Heart left ventricle (tissue), 16 donors: ENCODE measurements at places on chromosomes 11 and 22.

DNA sequence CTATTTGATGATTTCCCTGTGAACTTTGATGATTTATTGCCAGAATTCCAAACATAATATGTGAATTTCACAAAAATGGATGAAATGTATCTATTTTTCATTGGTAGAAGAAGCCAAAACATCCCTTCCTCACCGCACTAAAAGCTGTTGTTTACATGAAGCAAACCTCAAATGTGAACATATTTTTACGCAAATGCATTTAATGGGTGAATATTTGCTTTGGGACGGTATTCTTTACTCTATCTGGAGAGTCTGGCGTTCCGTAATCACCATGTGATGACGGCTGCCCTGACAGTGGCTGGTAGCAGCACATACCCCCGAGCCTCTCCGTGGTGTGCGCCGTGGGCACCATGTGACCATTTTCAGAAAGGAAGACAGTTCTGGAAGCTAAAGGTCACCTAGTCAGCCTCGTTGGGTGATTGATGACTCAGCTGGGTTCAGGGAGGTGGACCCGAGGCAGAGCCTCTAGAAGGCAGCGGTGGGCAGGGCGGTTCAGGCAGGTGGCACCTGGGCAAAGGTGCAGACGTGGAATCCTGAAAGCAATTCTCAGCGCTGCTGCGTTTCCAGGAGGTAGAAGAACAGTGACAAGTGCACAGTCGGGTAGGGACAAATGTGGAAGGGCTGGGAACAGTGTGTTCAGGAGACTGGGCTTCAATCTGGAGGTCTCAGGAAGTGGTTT is 45.3 kb downstream of the PPARA start:
- DNase-seq: no peak
- H3K4me3 ChIP-seq: no peak overlapping the region
- peak overlapping the region; percentile 44 for H3K27ac ChIP-seq
- H3K27me3 ChIP-seq: no peaks in the 10 kb centered on the region

DNA sequence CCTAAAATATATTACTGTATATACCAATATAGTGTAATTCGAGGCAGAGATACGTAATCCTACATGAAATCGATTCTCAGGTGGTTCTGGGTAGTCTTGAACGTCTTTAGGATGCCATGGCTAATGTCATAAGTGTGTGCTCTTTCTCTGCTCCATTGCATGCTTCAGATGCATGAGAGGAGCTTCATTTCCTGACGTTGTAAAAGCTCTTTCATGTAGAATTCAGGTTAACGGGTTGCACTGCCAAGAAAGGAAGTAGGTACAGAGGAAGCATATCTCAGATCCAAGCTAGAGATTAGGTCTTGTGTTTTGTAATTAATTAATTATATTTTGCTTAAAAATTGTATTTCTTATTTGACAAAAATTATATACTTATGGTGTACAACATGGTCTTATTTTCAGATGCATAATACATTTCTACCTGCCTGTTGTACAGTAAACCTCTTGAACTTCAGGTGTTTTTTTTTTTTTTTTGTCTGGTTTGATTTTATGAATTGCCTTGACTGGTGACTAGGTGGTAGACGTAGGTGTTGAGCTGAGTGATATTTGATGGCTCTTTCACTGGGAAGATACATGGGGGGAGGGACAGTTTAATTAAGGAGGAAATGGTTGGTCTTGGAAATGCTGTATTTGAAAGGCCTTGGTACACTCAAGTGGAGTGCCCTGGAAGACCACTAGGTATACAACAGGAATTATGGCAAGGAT is 9.3 kb downstream of the NUP50 start:
- peaks cover 4% of the 10 kb centered on the region for H3K4me1 ChIP-seq
- H3K36me3 ChIP-seq: peaks cover 82% of the 10 kb centered on the region
- H3K4me3 ChIP-seq: no peak overlapping the region

GRCh38 chr22:30315962-30316576 is 10.7 kb downstream of the TBC1D10A start:
- no peaks in the 10 kb centered on the region for H3K27me3 ChIP-seq
- no peaks in the 10 kb centered on the region for H3K36me3 ChIP-seq
- H3K4me3 ChIP-seq: no peak overlapping the region
- H3K4me1 ChIP-seq: peaks cover 13% of the 10 kb centered on the region
- DNase-seq: no peak
- no peak overlapping the region for H3K27ac ChIP-seq

DNA sequence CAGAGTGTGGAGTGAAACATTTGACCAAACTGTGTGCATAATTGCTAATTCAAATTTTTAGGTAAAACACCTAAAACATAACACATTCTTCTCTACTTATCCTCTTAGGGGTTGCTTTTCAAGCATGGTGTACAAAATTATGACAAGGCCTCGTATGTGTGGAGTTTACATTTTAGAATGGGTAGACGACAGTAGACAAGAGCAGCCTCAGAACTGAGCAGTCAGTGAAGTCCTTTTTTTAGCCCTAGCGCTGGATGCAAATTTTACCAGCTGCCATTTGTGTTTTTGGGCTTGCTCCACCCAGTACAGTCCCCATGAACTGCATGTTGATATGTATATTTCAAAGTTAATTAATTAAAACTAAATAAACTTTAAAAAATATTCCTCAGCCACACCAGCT is 64.7 kb upstream of the TOP3B start:
- no peak overlapping the region for H3K27ac ChIP-seq
- no peak for DNase-seq
- no peaks in the 10 kb centered on the region for H3K4me1 ChIP-seq
- H3K4me3 ChIP-seq: no peak overlapping the region
- H3K36me3 ChIP-seq: no peaks in the 10 kb centered on the region

DNA sequence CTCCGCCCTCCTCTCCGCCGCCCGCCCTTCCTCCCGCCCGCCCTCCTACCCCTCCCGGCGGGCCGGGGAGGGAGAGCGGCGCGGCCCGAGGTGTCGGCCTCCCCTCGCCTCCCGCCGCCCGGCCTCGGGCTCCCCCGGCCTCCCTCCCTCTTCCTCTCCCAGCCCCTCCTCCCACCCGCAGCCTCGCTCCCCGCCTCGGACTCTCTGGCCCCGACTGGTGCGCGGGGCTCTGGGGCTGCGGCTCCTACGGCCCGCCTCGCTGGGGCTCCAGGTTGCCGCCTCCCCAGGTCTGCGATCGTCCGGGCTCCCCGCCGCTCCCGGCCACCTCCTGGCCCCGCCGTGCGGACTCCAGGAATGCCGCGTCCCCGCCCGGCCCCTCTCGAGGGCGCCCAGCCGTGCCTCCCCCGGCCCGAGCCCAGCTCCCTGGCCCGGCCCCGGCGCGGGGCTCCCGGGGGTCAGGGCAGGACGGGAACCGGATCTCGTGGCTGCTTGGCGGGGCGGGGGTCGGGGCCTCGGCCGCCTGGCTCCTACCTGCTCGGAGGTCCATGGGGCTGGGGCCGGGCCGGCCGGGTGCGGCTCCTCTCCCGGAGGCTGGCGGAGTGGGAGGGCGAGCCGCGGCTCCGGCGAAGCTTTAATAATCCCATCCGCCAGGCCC is at the start of gene CLCF1:
CLCF1 (minus strand) TSS at position 606 of the 655 bp plus-strand sequence; CDS start at position 547, 59 bp downstream.
- H3K27me3 ChIP-seq: peaks cover 2% of the 10 kb centered on the region
- peaks cover 33% of the 10 kb centered on the region for H3K4me1 ChIP-seq
- H3K4me3 ChIP-seq: peak within 1 kb of the TSS; percentile 58

DNA sequence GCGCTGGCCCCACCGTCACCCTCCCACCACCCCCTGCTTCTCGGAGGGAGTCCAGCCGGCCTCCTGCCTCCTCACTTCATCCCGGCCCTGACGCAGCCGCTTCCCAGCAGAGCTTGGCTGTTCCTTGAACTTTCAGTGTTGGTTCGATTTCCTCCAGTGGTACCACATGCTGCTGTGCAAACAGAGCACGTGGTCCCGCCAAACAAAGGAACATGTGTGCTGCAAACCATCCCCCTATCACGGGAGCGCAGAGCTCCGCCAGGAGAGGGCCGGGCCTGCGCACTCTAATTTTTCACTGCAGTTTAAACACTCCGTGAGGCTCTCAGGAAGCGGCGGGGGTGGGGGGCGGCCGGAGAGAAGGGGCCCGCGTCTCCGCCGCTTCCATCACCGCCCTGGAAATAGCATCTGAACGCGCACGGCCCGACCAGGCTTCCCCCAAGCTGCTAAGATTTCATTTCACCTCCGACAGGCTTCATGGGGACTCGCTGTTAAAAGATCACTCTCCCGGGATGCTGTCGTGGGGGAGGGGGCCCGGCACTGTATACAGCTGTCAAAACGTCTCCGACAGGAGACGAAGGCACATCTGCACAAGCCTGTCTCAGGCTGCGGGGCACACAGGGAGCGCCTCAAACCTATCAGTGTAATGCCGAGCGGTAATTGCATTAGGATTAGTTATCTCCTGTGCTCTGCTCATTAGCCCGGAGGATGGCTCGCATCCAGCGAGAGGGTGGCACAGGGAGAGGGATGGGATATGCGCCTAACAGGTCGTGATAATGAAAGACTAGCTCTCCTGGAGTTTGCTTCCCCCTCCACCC is 269.9 kb upstream of the SORL1-AS1 start:
- peak overlapping the region; percentile 37 for H3K4me3 ChIP-seq
- no peaks in the 10 kb centered on the region for H3K27me3 ChIP-seq
- H3K27ac ChIP-seq: peak overlapping the region; percentile 88
- H3K36me3 ChIP-seq: no peaks in the 10 kb centered on the region
- DNase-seq: peak; percentile 90
- peaks cover 8% of the 10 kb centered on the region for H3K4me1 ChIP-seq

DNA sequence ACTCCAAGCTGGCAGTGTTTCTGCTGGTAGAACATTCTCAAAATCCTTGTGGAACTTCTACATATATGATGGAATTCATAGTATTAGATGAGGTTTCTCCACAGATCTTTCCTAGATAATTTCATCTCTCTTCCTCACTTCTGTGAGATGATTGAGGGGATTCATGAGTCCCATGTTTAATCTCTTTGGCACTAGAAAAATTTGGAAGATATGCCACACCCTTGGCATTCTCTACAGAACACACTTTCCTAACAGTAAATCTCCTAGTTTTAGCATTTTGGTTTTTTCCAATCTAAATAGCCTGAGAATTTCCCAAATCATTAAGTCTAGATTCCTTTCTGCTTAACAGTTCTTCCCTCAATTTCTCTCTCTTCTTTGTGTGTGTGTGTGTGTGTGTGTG is 35.3 kb downstream of the MED15 start:
- no peak for DNase-seq
- H3K27me3 ChIP-seq: no peaks in the 10 kb centered on the region
- peaks cover 67% of the 10 kb centered on the region for H3K36me3 ChIP-seq

DNA sequence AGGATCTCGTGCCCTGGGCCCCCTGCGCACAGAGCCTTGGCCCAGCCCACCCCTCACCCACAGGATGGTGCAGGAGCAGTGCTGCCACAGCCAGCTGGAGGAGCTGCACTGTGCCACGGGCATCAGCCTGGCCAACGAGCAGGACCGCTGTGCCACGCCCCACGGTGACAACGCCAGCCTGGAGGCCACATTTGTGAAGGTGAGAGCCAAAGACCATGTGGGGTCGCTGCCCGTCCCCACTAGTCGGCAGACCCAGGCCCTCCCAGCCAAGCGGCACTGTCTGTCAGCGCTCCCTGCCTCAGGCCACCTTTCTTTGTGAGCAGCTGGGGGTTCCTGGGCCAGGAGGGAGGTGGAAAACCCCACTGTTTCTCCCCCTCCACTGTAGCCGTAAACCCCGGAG is 22.8 kb downstream of the FBLN1 start:
- no peaks in the 10 kb centered on the region for H3K27me3 ChIP-seq
- no peaks in the 10 kb centered on the region for H3K4me1 ChIP-seq

DNA sequence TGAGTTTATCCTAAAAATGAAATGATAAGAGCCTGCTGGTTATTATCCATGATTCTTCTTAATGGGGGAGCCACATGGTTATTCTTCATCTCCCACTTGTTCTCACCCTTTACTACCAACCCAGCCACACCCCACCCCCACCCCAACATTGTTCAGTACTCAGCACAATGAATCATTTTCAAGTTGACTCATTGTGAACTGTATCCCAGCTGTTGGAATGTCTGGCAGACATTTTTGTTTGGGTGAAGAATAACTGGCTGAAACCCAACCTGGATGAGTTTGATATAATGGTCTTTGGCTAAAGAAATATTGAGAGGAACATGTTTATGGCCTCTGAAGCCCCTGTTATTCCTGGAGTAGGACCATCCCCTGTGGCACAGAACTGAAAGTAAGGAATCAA is 136.2 kb downstream of the ELP4 start:
- peaks cover 5% of the 10 kb centered on the region for H3K4me1 ChIP-seq
- no peaks in the 10 kb centered on the region for H3K36me3 ChIP-seq
- no peak for DNase-seq
- H3K27me3 ChIP-seq: no peaks in the 10 kb centered on the region

- no peaks in the 10 kb centered on the region for H3K27me3 ChIP-seq
- peak overlapping the region; percentile 78 for H3K27ac ChIP-seq
- peak overlapping the region; percentile 76 for H3K4me3 ChIP-seq
- no peak for DNase-seq
- H3K36me3 ChIP-seq: peaks cover 21% of the 10 kb centered on the region
- H3K4me1 ChIP-seq: peaks cover 24% of the 10 kb centered on the region
These were observed 965 bp downstream of the TCN2 start for GRCh38 chr22:30607939-30608338.

DNA sequence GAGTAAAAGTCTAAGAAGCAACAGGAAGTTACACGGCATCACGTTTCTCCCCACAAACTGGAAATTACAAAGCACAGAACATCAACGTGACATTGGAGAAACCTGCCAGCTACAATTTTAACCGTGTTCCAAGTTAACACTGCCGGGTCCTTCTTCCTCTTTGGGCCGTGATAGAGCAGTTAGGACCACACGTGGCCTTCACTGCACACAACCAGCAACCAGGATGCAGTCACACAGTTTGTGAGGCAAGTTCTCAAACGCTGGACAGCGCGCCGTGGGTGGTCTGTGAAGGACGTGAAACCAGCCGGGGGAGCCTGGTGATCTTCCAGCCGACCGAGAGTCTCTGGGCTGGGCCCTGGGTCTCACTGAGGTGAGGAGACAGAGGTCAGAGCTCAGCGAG is 14.6 kb downstream of the C11orf21 start:
- H3K27ac ChIP-seq: no peak overlapping the region
- H3K4me1 ChIP-seq: peaks cover 6% of the 10 kb centered on the region
- DNase-seq: no peak
- H3K36me3 ChIP-seq: no peaks in the 10 kb centered on the region
- no peak overlapping the region for H3K4me3 ChIP-seq

DNA sequence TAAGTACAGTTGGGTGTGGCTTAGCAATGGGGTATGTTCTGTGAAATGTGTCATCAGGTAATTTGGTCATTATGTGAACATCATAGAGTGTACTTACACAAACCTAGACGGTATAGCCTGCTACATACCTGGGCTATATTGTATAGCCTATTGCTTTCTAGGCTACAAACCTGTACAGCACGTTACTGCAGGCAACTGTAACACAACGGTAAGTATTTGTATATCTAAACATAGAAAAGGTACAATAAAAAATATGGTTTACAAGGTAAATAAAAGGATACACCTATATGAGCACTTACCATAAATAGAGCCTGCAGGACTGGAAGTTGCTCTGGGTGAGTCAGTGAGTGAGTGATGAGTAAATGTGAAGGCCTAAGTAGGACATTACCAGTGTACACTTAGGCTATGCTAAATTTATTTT is 73.1 kb upstream of the GDPD4 start:
- no peak overlapping the region for H3K27ac ChIP-seq
- no peaks in the 10 kb centered on the region for H3K36me3 ChIP-seq
- no peak overlapping the region for H3K4me3 ChIP-seq
